ENCODE measurements at places on chromosomes 6 and 20.
A peak's percentile ranks its signal among the peaks of the same experiment; 100 is the strongest.

GRCh38 chr6:6856538-6857523, 250.9 kb upstream of the RREB1 start:
- DNase-seq: no peak

- DNase-seq: no peak
Measured at GRCh38 chr6:169234634-169235033, 19.0 kb downstream of the THBS2 start.

DNA sequence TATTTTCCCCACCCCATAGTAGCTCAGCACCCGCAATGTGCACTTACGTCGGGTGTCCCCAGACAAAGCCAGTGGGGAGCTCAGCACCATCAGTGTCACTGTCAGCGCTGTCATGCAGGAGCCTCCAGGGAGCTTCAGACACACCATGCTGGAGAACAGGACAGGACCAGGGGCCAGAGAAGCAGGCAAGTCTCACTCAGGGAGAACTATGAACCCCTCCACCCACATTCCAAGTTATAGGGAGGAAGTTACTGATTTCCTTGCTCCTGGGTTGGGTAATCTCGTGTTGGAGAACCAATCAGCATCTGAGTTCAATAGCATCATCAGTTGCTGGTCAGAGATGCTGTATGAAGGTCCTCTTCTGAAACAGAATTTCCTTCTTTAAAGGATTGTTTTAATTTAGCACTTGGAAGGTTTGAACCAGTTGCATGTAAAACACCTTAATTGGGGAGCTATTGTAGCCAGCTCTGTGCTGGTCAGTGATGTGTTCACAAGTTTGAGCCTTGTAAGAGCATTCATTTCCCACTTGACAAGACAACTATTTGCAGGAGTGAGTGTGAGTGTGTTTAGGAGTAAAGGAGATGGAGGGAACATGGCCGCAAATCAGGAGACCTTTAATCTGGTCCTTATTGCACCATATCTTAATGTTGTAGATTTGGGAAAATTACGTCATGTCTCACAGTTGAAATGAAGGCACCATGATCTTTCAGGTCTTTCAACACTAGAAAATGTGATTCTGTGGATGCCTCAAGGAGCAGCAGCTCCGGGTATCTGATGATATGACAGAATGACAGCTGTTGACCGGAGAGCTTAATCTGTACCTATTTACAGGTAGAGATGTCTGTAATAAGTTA, at the start of gene HLA-DRB1:
Gene HLA-DRB1, minus strand, starts transcription at position 253 of the 854 bp plus-strand sequence. Its CDS starts 106 bp downstream, at position 147.
- peak; percentile 2 for DNase-seq

- DNase-seq: no peak
Measured at GRCh38 chr20:20426655-20426907, 58.7 kb downstream of the INSM1 start.

- DNase-seq: no peak
Measured at GRCh38 chr6:6893701-6894100, 214.1 kb upstream of the RREB1 start.

GRCh38 chr6:128508588-128509296, 11.7 kb downstream of the PTPRK start:
- DNase-seq: peak; percentile 87

GRCh38 chr6:151001387-151002056, 136.0 kb downstream of the MTHFD1L start:
- no peak for DNase-seq

DNA sequence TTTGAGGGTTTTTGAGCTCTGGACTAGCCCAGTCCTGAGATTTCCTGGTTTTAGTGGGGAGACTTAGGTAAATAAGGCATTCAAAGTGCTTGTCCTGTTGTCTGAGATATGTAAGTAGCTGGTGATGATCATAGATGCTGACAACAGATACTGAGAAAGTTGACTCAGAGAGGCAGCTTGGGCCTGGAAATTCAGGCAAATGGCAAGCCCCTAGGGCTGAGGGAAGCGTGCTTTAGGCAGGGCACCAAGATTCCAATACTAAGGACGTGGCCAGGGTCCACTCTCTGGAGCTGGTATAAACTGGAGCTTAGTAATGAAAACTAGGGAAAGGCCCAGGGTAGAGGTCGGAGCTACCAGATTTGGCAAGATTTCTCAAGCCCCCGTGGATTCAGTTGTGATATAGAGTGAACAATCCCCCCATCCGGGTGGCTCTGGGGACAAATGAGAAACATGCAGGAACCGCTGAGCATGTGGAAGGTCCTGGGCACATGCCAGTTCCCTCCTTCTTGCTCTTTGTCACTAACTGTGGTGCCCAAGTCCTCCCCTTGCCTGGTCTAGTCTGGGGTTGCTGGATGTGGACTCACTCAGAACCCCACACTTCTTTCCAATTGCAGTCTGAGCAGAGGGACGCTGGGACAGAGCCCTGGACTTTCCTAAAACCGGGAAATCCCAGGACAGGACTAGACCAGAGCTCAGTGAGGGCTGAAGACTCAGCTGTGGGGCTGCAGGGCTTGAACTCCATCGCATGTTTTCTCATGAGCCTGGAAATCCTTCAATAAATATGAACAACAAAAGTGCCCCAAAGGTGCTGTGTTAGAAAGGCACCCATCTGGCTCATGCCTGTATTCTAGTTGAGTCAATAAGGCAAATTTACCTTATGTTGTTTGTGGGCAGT, 10.3 kb downstream of the SLC22A3 start:
- no peak for DNase-seq

DNA sequence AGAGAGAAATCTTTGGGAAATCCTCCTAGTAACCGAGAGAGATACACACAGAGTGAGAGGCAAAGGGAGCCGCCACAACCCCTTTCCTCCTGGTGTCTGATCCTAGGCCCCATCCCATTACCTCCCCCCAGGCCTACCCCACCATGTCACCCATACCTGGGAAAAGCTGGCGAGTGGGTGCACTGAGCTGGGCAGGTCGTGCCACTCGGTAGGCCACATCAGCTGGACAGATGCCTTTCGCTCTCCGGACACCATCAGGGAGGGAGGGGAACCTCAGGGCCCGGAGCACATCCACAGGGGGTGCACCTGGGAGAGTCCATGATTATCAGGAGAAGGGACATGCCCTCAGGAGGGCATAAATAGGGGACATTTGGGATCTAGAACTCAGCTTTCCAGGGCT, 3.1 kb downstream of the COL11A2 start:
- DNase-seq: no peak

GRCh38 chr20:61161726-61162390, 90.2 kb upstream of the CDH4 start:
- no peak for DNase-seq

DNA sequence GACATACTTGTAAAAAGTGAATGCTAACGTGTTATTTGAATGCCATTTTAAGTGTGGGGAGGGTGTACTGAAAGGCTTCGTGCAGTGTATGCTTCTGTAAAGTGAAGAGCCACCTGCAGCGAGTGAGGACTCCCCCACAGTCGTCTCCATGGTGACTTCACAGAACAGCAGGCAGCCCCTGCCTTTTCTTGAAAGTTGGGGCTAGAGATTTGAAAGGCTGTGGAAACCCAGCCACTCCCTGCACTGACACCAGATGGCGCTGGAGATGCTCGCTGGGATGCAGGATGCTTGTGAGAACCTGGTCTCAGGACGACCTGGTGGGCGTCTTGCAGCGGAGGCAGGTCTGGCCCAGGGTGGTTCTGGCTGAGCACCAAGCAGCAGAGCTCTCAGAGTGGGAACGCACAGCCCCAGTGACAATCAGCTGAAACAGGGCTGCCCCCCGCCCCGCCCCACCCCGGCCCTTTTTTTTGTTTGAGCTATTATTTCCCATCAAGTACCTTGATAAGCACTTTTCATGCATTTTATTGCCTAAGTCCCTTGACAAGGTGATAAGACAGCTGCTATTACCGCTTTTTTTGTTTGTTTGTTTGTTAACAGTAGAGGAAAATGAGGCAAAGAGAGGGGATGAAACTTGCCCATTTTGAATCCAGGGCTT, 150.3 kb downstream of the SYCP2 start:
- DNase-seq: peak; percentile 32

GRCh38 chr6:55964136-55964535, 88.7 kb upstream of the BMP5 start:
- DNase-seq: no peak

DNA sequence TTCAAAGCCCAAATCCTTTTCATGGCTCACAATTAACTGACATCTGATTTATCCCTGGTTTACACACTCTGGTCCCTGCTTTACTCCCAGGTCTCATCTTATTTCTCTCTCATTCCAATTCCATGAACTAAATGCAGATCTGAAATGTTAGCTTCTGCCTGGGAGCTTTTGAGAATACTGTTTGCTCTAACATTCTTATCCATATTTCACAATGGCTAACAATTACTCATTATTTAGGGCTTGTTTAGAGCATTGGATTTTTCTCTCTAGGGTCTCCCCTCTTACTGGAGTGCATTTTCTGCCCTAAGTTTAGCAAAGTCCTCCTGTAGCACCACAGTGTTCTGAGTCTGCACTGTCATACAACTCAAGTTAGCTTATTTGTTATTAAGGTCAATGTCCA, 121.5 kb upstream of the HCRTR2 start:
- DNase-seq: no peak

DNA sequence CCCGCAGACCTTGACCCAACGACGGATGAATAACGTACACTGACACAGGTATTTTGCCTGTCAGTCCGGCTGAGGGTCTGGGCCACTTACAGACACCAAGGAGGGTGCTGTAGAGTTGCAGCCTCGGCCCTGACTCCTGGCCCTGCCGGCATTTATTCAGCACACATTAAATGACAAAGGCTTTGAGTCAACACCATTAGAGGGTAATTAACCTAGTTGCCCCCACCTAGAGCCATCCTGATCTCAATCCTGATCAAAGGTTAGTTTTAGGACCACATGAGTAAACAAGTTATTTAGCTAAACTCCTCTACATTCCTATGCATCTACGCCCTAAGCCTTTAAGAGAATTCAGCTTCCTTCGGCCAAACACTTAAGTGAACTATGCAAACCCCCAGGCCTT, 11.9 kb upstream of the PM20D2 start:
- no peak for DNase-seq

DNA sequence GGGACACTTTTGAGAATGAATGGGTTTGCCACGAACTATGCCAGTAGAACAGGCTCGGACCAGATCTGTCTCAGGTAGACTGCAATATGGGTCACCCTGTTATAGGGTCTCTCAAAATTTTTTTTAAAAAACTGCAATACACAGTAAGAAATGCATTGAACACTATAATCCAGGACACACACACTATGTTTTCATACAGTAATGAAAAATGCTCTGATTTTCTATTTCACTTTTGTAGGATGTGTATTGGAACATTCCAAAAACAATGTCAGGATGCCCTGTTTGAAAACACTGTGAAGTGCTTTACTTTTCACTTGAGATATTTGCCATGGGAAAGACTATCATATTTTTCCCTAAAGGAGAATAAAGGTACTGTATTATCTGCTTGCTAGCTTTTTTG, 25.1 kb downstream of the PARD6B start:
- no peak for DNase-seq

- DNase-seq: no peak
Measured at GRCh38 chr20:57465943-57466342, 59.0 kb downstream of the CTCFL start.

DNA sequence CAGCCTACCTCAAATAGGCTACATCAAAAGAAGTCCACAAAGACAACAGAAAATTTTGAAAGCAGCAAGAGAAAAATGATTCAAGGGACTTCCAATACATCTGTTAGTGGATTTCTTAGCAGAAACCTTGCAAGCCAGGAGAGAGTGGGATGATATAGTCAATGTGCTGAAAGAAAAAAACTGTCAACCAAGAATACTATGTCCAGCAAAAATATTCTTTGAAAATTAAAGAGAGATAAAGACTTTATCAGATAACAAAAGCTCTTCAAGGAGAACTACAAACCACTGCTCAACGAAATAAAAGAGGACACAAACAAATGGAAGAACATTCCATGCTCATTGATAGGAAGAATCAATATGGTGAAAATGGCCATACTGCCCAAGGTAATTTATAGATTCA, 34.0 kb downstream of the MCHR2 start:
- DNase-seq: no peak

- no peak for DNase-seq
Measured at GRCh38 chr6:158807515-158808441, 11.4 kb downstream of the EZR start.

- no peak for DNase-seq
Measured at GRCh38 chr20:64047968-64048401, 1.5 kb downstream of the SOX18 start.

DNA sequence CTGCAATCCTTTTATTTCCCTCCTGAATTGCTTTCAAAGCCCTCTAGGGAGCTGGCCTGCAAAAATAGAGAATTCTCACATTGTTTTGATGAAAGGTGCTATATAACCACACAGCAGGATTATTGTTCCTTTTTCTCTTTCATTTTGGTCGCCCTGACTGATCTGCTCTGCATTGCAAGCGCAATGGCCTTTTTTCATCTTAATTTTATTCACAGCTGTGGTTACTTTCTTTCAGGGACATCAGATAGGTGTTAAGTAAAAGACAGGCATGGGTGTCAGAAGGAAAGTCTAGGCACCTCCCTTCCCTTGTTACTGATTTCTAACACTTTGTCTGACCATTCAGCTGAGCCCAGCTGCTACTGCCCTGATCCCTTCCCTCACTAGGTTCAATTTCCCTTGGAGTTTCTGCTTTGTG, 850.5 kb upstream of the MAP3K7 start:
- no peak for DNase-seq

DNA sequence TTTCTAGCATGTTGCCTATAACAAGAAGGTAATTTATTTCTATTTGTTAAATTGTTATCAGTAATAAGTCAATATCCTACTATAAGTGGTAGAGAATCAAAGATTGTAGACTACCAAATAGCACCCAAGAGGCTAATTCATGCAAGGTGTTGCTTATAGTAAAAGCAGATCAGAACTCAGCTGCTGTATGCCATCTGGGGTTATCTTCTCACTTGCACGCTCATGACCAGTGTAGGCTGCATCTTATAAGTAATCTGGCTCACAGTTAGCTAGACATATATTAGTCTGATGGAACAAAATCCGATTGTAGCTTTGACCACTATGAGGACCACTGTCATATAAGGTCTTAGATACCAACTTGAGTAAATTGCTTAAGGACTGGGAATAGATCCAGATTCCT, 17.0 kb downstream of the TOP1 start:
- DNase-seq: no peak

- no peak for DNase-seq
Measured at GRCh38 chr6:39402239-39402751, 79.8 kb upstream of the KCNK16 start.

- DNase-seq: peak; percentile 9
Measured at GRCh38 chr6:131642987-131643611, 6.0 kb downstream of the ENPP3 start.

GRCh38 chr6:167746975-167747374, 79.7 kb upstream of the AFDN start:
- DNase-seq: no peak

- DNase-seq: peak; percentile 69
Measured at GRCh38 chr6:106339334-106340029, 13.9 kb upstream of the ATG5 start.

DNA sequence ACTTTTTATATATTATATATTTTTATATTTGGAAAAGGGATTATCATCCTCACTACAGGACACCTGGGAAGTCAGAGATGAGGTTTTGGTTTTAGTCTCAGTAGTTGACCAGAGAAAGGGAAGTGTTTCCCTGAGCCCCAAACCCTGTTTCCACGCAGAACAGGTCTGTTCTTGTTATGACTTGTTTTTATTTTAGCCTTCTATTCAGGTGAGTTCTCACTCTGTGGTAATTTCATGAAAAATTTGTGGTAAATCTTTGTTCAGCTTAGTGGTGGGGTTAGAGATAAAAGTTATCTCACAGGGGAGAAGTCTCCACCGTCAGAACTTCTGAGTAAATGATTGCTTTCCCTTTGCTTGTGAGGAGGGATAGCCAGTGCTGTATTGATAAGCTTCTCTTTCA, 224.9 kb downstream of the FARS2 start:
- DNase-seq: no peak

All from astrocyte of the spinal cord (primary cell).